ENCODE measurements at places on chromosomes 5 and 9. TPM values are rescaled to one million over a fixed set of nuclear protein-coding genes. Genes with fewer than 3 reads are reported as not detected.

The GABRA1 gene
- total RNA-seq = not detected

The SLC2A6 gene
- total RNA-seq = 4.8 TPM

The INSL6 gene
- not detected for total RNA-seq

The SLCO6A1 gene
- total RNA-seq = not detected

The CMBL gene
- 45.7 TPM for total RNA-seq

The EPB41L4A gene
- total RNA-seq = 9.0 TPM

All from heart left ventricle (tissue), 16 donors.